ENCODE measurements at places on chromosomes 7 and 10.

GRCh38 chr10:90526721-90527120 is 331.1 kb downstream of the HTR7 start:
- no peak for DNase-seq

DNA sequence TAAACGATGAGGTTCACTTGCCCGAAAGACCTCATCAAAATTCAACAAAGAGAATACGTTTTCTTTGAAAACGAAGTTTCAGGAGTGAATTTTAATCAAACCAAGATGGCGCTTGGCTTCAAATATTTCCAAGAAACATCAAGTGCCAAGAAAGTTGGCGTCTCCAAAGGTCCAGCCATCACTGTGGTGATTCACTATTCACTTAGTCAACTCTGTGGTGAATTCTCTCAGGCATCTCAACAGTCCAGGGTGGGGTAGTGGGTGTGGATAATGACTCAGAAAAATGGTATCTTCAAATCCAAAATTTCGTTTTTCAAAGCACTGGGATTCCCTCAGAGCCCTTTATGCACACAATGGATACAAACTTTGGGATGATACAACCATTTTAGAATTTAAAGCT is 133.1 kb downstream of the SVIL start:
- peak; percentile 70 for DNase-seq

DNA sequence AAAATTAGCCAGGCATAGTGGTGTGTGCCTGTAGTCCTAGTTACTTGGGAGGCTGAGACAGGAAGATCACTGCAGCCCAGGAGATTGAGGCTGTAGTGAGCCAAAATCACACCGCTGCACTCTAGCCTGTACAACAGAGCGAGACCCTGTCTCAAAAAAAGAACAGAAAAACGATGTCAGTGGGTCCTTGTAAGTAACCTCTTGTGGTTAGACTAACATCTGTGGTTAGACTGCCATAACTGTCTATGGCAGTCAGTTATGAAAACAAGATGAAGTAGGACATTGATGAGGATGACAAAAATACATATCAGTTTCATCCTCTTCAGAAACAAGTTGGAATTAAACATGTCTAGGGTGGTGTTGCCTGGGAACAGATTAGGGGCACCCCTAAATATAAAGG is 53.3 kb downstream of the AKAP9 start:
- no peak for DNase-seq

- no peak for DNase-seq
Measured at GRCh38 chr10:111083222-111084095, 6.6 kb downstream of the ADRA2A start.

DNA sequence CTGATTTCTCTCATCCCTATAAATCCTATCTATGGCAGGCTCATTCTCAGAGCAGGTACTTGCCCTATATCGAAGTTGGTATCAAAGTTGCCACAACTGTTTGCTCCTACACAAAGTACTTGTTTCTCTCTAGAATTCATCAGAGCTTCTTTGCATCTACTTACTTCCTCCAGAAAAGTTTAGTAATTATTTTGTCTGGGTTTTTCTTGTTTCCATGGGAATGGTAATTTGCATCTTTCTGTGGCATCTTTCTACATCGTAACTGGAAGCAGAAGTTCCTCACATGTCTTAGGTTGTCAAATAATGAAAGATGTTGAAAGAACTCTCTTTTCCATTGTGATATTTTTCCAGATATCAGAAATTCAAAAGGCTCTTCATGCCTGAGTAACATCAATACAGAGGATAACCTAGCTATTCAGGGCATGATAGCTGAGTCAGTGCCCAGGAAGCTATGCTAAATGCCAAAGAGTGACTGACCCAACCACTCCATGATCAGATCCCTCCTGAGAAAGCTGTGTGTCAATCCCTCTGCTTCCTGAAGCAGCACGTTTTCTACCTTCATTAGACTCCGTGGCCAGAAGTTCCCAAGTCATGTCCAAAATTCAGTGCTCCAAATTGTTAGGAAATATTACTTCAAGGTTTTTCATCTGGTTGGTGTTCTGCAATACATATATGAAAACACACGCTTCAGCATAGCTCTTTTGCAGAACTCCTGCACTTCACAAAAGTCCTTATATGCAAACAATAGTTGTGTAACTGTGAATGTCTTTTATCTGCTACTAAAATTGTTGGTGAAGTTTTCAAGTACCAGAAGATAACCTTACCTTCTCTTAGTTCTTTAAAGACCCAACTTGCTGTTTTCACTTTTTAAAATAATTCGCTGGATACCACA is 216.5 kb downstream of the VTI1A start:
- DNase-seq, result no peak

- no peak for DNase-seq
Measured at GRCh38 chr10:72455889-72456595, 101.3 kb upstream of the DNAJB12 start.

DNA sequence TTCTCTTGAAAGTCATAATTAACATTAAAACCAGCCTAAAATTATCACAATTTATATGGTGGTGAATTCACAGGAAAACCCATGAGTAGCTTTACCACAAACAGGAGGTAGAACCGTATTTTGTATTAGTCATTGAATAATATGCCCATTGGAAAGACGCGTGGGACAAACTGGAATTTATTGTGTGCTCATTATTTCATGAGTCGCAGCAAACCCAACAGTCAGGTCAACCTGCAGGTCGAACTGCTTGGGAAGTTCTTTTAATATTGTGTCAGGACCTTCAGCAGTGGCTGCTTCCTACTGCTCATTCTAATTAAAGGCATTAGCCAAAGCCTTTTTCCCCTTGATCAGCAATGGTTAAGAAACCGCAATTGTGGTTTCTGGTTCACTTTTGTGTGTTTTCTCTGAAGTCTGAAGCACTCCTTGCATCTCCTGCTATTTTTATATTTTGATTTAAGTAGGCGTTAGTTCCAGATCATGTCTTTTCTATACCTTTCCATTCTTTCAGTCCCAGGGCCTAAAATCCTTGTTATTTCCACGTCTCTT is 100.1 kb downstream of the RAB11FIP2 start:
- DNase-seq, result peak; percentile 23

DNA sequence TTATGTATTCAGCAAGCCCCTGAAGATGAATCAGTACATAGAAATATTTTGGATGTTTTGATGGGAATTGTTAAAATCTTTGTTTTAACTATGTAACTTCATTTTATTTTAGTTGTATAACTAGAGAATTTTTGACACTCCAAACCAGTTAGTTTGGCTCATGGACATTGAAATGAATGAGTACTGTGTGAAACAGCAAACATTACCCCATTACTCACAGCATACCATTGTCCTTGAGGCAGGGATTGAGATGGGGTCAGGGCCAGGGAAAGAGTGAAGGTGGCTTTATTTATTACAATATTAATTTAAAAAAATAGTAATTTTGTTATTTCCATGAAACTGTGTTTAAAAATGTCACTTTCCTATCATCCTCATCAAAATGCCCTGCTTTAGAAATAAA is 4.8 kb upstream of the BMPER start:
- no peak for DNase-seq

DNA sequence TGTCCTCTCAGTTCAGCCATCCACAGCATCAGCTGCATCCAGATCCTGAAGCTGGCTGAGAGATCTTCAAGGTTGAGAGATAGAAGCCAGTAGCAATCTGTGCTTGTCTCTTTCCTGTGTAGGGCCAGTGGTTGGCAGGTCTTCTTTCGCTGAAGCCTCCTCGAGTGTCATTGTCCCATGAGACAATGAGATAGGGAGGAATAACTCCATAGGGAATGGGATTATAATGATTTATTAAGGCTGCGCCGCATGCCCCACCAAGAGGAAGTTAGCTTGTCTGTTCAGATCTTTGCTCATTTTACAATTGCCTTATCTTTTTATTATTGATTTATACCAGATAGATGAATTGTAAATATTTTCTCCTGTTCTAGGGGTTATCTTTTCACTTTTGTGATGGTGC is 61.5 kb downstream of the MCMBP start:
- no peak for DNase-seq
